CD4-positive, alpha-beta T cell treated with Interleukin-12 subunit alpha and Interleukin-12 subunit beta, for 1 hour (primary cell): ENCODE measurements at places on chromosomes 2 and 18.

GRCh38 chr18:8744038-8744437, 38.7 kb downstream of the MTCL1 start:
- no peak for DNase-seq

DNA sequence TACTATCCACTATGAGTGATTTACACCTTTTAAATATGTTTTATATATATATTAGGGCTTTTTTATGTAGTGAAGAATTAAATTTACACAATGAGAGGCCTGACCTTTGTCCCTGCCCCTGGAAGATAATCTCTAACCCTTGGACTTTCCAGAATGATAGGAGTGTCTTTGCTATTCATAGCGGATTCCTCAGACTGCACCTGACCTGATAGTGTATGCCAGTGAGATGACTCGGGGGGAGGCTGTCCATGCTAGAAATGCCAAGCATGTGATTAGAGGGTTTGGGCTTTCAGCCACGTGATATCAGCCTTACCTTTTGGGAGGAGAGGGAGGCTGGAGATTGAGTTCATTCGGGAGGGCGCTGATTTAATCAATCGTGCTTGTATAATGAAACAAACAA, 44.1 kb upstream of the LHCGR start:
- no peak for DNase-seq

- no peak for DNase-seq
Observed at GRCh38 chr2:145157036-145157675, 637.2 kb upstream of the ZEB2 start.

- DNase-seq, result no peak
Observed at GRCh38 chr2:46849721-46850556, 65.7 kb downstream of the MCFD2 start.
